ENCODE measurements at places on chromosomes 11 and 22.

GRCh38 chr11:65503368-65503948, 4.6 kb downstream of the MALAT1 start:
- DNase-seq, result no peak

GRCh38 chr11:12243486-12243885, 133.1 kb downstream of the MICAL2 start:
- no peak for DNase-seq

DNA sequence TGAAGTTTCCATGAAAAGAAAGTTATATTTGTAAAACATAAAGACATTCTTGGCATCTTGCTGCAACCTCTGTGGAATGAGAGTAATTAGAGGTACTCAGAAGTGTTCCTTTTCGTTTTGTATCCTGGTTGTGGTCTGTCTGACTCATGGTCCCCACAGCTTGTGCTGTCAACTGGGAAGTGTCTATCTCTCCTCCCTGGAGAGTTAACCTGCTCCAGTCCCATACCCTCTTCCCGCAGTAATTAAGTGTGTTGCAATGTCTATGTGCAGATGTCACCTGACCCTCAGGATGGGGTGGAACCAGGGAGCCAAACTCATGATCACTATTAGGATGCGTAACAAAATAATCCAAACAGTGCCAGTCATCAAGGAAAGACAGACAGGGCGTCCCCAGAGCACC, 23.0 kb upstream of the ZDHHC13 start:
- no peak for DNase-seq

GRCh38 chr11:134363161-134363560, 31.4 kb downstream of the GLB1L2 start:
- DNase-seq, result no peak

GRCh38 chr11:76799066-76799804, 16.1 kb downstream of the TSKU start:
- DNase-seq, result no peak

Measured in AML-193 (cell line).